Stimulated activated CD4-positive, alpha-beta T cell treated with anti-CD3 and anti-CD28 coated beads, Interleukin-1b, Interleukin-23, amount 100 ng/mL, for 4 hours (primary cell): ENCODE measurements at places on chromosomes 6 and 20.

DNA sequence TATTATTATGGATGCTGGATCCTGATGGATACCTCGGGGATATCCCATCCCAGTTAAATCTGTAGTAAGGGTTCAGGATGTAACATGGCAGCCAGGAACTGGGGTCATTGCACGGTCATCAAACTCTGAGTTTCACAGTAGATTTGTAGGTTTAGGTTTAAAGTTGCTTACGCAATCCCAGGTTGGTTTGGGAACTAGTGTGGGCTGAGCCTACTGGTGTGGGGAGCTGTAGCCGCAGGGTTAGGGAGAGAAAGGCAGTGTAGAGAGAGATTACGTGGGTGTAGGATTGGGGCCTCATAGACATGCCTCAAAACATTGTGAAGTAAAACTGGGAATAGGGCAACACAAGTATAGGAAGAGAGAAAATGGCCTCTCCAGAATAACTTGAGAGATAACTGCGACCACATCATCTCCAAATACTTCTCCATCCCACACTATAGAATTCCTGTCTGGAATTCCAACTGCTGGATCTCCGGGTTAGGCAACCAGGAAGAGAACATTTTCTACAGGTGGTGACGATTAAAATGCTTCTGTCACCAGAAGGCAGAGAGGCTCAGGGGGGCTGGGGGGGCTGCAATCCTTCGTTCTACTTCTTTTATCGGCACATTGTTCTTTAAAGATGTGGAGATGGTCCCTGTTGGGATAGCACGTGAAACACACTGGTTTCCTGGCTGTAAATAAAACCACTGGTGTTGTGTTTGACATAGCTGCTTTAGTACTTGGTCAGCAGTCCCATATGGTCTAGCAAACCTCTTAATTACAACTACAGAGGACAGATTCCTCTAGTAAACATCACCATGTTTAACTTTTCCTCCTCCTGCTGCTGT, 44.9 kb upstream of the TMEM170B start:
- DNase-seq: no peak

DNA sequence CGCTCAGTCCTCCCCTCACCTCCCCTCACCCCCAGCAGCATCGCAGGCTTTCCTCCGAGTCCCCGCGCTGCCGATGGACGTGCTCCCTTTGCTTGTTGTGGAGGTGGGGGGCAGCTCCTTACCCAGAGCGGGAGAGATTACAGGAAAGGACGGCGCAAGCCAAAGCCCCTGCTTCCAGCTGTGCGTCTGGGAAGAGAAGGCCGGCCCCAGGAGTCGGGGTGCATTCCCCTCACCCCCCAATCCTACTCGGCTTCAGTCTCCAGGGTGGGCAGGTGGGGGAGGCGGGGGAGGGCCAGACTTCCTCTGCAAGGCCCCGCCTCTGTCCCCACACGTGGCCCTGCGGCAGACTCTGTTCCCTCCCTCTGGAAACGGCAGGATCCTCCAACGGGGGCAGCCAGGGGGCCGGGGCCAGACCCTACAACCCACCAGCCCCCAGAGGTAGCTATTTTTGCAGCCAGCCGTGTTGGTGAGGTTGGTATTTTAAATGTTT, 43.6 kb downstream of the NTSR1 start:
- DNase-seq: no peak

- no peak for DNase-seq
Observed at GRCh38 chr6:6893701-6894100, 214.1 kb upstream of the RREB1 start.

DNA sequence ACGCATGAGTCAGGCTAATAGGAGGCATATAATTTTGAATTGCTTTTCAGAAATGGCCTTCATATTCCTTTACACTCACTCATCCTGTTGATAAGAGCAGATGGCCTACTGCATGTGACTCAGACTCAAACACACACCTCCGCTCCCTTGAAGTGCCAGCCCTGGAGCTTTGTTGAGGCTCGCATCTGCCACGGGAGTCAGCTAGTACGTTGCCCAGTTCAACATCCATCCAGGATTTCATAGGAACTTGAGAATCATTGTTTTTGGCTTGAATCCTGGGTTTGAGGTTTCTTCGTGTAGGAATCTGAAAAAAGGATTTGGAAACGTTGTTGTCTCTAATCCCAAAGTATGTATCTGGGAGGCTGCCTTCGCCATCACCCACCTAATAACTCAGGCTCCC, 87.4 kb upstream of the JAG1 start:
- no peak for DNase-seq

DNA sequence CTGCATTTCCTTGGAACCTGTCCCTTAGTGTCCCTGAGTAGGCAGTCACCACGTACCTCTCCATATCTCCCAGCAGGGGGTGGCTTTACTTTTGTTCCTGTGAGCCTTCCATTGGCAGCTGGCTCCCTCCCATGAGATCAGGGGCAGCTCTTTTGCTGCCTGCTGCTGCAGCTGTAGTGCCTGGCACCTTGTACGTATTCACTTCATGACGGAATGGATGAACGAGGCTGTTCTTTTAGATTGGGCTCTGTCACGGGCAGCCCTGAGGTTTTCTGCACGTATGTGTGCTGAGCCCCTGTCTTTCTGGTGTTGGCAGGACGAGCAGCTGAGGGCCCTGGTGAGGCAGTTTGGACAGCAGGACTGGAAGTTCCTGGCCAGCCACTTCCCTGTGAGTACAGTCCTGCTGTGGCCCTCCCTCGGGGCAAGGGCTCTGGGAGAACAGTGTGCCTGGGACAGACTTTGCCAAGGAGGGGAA, 14.6 kb downstream of the MYBL2 start:
- no peak for DNase-seq

- no peak for DNase-seq
Observed at GRCh38 chr6:24980507-24981385, 45.0 kb upstream of the RIPOR2 start.

- DNase-seq: no peak
Observed at GRCh38 chr6:112118034-112118433, 30.6 kb downstream of the FAM229B start.

- no peak for DNase-seq
Observed at GRCh38 chr20:20327746-20328145, 40.2 kb upstream of the INSM1 start.

DNA sequence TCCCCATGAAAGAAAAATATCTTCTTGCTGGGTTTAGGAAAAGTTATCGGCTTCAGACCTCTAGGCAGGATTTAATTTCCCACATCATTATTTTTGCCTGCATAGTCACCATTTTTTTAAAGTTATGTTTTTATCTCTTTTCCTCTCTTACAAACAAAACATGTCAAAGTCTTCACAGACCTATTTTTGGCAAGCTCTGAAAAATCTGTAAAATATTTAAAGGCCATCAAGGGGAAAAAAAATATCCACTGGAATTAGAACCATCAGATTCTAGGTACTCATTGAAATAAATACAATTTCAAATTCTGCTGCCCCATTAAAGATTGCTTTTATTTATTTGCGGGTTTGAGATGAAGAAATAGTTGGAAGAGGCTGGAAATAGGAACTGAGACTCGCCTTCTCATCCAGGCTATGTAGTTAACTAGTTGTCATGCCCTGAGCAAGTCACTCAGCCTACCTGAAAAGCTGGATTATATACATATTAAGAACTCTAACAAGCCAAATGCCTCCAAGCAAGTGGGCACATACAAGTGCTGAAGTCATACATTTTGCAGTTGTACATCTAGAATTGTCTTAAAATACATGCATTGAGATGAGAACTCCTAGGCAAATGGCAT, 101.7 kb upstream of the SASH1 start:
- DNase-seq: no peak

- no peak for DNase-seq
Observed at GRCh38 chr6:89727501-89727900, 89.0 kb upstream of the LYRM2 start.

- no peak for DNase-seq
Observed at GRCh38 chr6:144223686-144224085, 61.4 kb upstream of the UTRN start.

- no peak for DNase-seq
Observed at GRCh38 chr6:132934496-132934895, 120.1 kb downstream of the RPS12 start.

- DNase-seq: no peak
Observed at GRCh38 chr6:17962436-17963031, 24.9 kb downstream of the KIF13A start.

DNA sequence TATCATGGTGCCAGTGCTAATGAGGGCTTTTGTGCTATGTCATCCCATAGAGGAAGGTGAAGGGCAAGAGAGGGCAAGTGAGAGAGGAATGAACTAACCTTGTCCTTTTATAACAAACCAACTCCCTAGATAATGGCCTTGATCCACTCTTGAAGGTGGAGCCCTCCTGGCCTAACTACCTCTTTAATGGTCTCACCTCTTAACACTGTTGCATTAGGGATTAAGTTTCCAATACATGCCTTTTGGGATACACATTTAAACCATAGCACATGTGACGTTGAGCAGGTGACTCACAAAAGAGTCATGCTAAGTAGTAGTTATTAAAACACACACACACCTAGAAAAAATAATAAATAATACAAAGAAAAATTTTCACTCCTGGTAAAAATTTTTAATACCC, 36.9 kb downstream of the CCN2 start:
- DNase-seq: no peak

DNA sequence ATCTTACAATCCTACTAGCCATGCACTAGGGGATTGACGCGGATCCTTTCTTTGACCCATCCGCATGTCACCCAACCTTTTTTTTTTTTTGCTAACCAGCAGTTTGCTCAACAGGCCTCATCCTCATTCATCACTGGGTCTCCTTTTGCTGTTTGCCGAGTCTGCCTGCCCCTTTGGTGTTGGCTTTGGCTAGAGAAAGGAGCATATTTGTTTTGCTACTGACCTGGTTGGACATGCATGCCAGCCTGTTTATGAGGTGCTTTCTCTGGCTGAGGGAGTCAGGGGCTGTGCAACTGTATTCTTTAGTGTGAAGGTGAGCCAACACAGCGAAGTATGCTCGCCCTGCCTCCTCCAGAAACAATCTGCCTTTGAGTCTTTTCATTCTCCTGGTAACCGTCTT, 40.2 kb downstream of the E2F3 start:
- DNase-seq: no peak

GRCh38 chr6:142462260-142462659, 160.5 kb downstream of the ADGRG6 start:
- no peak for DNase-seq

- DNase-seq: peak; percentile 59
Observed at GRCh38 chr20:38842558-38842981, 37.1 kb downstream of the PPP1R16B start.

GRCh38 chr6:70124443-70124842, 178.4 kb downstream of the COL9A1 start:
- no peak for DNase-seq

GRCh38 chr6:38169221-38169976, 349.9 kb downstream of the ZFAND3 start:
- no peak for DNase-seq

GRCh38 chr6:162377735-162378134, 349.8 kb downstream of the PRKN start:
- no peak for DNase-seq

DNA sequence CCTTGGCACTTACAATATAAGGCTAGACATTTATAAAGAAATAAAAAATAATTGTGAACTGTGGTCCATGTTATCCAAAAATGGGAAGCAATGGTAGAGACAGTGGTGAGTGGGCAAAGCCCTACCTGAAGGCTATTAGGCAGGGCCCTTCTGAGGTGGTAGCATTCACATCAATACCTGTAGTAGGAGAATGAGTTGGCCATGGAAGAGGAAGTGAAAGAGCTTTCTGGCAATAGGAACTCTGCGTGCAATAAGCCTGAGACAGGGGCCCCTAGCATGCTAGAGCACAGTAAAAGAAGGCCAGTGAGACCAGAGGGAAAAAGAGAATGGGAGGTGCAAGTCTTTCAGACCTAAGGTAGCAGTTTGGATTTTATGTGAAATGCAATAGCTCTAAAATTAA, 754.5 kb downstream of the PTPRT start:
- no peak for DNase-seq

- no peak for DNase-seq
Observed at GRCh38 chr6:108348655-108349349, 53.9 kb downstream of the AFG1L start.

GRCh38 chr20:7090811-7091210, 323.3 kb downstream of the BMP2 start:
- DNase-seq: no peak

GRCh38 chr6:44104481-44105021, 22.7 kb downstream of the MRPL14 start:
- DNase-seq: no peak

DNA sequence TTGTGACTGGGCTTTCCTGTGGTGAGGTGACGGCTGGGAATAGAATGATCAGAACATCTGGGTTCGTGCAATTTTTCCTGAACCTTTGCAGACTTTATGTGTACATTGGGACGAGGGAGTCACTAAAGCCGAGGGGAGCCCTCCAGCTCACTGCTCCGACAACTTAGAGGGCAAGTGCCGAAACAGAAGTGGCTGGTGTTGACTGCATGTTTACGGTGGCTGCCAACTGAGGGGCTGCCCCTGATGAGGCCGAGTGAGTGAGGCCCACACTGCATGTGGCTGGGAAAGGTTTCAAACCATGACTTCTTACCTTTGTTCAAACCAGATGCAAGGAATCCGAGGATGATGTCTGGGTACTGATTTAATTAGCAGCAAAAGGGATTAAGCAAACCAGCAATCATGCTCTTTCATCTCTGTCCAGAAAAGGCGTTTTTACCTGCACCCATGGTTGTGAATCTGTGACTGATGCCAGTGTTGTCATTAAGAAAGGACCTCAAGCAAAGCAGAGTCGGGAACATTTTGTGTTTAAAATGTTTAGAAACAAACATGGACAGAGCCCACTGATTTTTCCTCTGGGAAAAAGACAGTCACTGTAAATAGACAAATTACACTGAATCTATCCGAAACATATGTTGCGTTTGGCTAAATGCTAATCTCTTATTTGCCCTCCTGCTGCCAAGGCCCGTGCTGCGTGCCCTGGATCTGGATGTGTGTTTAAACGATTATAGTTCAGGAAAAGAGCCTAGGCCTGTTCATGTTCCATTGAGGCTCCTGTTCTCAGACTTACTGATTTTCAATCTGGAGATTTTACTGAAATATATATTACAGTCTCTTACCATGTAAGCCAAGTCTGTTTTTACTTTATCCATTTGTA, 105.1 kb downstream of the UST start:
- DNase-seq: no peak

DNA sequence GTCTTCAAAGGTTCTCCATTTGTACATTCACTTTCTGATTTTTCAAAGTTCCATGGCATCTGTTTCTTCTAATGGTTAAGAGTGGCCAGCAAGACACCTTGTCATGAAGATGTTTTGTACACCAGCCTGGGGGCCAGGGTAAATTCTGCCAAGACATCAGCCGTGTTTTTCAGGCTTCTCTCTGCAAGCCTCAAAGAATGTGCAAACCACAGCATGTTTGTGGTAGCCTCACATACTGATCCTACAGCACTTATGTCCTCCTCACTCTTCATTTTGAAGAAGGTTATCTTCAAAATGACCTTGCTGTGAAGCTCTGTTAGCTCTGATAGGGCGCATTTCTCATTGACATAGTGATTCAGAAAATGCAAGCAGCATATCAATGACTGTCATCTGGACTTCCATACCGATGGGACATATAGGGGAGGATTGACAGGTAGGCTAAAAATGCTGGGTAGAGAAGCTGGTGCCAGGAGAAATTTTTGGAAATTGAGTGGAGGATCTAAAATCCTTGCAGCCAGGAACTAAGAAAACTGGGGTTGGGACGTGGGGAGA, 59.3 kb upstream of the SPTLC3 start:
- no peak for DNase-seq

- DNase-seq: no peak
Observed at GRCh38 chr6:19849755-19850154, 12.6 kb downstream of the ID4 start.
